Mucosa of gallbladder (tissue), 1 donor: ENCODE measurements at places on chromosomes 5 and 9. TPM values are rescaled to one million over a fixed set of nuclear protein-coding genes. Genes with fewer than 3 reads are reported as not detected.

DNA sequence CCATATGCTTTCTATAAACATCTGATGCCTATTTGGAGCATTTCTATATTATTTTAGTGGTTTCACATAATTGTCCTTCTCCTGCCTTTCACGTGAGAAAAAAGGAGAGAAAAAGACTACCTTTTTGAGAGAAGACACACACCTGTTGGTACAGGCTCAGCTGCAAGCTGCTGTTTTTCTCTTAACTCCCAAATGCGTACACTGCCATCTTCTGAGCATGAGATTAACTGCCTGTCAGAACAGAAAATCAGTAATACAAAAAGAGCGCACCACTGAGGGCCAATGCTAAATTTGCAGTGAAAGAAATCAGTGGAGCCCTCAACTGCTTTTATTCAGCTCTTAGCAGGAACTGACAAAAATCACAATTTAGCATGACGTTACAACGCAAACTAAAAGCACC is 54.9 kb downstream of the WDR41 start:
- DNase-seq, result no peak

DNA sequence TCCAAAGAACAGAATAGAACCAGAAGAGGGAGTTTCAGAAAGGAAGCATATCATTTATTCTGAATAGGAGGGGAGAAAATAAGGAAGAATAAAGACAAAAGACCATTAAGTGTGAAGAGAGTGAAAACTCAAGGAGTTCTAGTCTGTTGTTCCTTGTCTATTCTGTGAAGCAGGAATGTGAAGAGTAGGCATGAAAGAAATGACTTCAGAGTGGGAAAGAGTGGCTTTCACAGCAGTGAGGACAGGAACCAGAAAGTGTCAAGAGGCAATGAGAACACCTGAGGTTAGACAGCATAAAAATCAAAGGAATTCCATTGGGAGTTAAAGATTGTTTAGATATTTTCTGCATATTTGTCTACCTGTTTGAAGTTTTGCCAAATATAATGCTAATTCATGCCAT is 768.8 kb upstream of the GRAMD2B start:
- DNase-seq, result no peak

DNA sequence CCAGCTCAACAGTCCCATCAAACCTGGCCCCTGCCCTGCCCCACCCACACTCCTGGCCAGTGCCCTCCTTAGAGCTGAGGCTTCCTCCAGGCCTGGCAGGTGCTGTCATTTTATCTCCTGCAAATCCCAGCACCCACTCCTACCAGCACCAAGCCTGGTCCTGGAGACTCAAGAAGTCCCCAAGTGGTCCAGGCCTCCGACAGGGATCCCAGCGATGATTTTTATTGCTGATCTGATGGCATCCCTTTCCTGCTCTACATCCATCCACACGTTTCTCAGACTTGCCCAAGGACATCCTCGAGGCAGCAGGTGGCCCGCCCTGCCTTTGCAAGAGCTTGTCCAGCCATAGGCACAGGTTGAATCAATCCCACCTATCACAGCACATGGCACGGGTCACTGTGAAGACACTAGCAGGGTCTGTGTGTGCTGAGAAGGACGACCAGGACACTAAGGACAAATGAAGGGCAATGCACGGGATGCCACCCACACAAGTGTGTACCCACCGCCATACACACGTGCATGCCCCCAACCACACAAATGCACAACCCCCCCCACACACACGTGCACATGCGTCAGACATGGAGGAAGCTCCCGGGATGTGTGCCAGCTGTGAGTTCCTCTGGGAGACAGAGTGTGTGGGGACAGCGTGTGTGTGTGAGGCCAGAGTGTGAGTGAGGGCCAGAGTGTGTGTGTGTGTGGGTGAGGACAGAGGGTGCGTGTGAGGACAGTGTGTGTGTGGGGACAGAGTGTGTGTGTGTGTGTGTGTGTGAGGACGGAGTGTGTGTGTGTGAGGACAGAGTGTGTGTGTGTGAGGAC is 62.4 kb upstream of the UBAC1 start:
- DNase-seq, result peak; percentile 30

DNA sequence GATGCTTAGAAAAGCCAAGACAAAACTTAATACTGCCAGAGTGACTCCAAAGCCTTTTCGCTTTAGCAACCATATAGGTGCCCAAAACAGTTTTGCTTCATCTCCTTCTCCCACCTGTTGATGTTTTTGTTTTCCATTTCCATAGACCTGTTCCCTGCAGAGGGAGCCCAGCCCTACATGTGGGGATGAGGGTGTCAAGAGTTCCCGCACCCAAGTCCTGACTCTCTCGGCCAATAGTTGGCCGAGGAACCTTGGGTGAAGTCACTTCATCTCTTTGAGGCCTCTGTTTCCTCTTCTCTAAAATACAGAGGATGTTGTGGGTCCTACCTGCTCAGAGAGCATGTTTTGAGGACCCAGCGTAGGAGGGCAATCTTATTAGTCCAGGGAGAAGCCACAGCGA is 38.5 kb upstream of the LCP2 start:
- DNase-seq, result no peak

Gene IFNA2
- total RNA-seq, result not detected

DNA sequence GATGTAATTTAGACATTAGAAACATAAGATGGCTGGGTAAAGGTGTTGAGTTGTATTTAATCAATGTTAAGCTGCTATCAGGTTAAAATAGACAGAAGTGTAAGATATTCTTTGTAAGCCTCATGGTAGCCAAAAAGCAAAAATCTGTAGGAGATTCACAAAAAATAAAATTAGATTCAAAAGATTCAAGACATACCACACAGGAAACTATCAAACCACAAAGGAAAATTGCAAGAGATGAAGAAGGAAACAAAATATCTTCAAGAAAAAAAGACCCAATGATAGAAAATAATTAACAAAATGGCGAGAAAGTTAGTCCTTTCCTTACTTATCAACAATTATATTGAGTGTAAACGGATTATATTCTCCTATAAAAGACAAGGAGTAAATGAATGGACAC is 15.3 kb downstream of the XRCC4 start:
- no peak for DNase-seq

GRCh38 chr9:84062538-84062937 is 81.9 kb downstream of the RMI1 start:
- DNase-seq, result no peak

GRCh38 chr9:102986425-102986824 is 8.7 kb upstream of the CYLC2 start:
- DNase-seq, result no peak

- DNase-seq, result no peak
Measured at GRCh38 chr9:23615569-23615968, 210.5 kb downstream of the ELAVL2 start.

Gene ARHGAP26
- total RNA-seq, result 60.3 TPM

DNA sequence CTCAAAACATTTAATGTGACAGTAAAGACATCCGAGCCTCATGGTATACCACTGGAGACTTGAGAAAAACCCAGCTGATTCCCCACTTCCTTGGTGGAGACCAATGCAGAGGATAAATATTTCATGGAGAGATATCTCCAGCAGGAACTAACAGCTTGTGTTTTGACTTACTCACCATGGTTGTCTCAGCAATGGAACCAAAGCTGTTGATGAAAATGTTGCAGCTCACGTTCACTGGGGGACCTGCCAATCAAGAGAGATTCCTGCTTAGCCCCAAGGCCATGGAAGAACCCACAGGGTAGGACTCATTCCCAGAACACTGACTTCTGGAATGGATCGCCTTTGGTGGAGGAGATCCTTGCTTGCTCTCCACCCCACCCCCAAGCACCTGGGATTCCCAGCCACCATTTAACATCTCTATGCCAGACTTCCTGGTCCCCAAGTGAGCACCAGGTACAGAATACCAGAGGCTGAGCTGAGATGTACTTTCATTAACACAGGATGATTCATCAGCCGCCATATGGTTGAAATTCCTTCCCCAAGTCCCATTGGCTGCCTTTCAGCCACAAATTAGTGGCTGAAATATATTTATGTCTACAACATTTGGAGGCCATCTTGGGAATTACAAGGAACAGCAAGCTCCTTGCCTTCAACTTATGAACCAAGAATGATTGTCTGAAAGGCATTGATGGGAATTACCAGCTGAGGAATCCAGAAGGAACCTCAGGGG is 37.9 kb downstream of the GLRA1 start:
- no peak for DNase-seq

- DNase-seq, result no peak
Measured at GRCh38 chr5:6702633-6703032, 10.6 kb upstream of the TENT4A start.

Gene PCDHB8
- 1.8 TPM for total RNA-seq

Gene FAM153A
- total RNA-seq, result 11.3 TPM

Gene MLLT3
- 29.1 TPM for total RNA-seq

- DNase-seq, result peak; percentile 83
Measured at GRCh38 chr5:172833686-172834414, at the start of gene ERGIC1. TSS of gene ERGIC1 (plus strand) at chr5:172834251. CDS start at chr5:172834414, 163 bp downstream.

DNA sequence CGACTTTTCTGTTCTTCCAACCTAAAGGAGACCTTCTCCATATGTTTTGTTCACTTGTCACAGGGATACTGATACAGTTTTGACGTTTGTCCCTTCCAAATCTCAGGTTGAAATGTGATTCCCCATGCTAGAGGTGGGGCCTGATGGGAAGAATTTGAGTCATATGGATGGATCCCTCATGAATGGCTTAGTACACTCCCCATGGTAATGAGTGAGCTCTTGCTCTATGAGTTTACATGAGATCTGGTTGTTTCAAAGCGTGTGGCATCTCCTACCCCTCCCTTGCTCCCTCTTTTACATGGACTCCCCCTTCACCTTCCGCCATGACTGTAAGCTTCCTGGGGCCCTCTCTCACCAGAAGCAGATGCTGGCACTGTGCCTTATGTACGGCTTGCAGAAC is 6.9 kb downstream of the PIP5K1B start:
- no peak for DNase-seq

GRCh38 chr9:105328296-105328695 is 83.8 kb downstream of the SLC44A1 start:
- DNase-seq, result no peak

DNA sequence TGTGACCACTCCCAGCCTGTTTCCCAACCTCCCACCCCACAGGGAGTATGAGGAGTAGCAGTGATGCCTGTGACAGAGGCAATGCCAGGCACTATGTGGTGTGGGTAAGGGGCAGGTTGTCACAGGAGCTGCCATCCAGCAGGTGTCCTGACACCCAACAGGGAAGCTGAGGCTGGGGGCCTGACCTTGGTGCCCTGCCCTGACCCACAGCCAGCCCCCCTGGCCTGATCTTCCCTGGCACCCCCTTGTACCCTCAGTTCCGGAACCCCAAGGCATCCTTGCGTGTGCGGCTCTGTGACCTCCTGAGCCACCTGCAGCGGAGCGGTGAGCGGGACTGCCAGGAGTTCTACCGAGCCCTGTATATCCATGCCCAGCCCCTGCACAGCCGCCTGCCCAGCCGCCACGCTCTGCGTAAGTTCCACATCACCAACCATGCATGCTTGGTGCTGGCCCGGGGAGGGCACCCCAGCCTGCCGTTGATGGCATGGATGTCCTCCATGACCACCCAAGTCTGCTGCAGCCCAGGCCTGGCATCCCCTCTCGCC is 14.4 kb downstream of the CARD19 start:
- no peak for DNase-seq

GRCh38 chr9:94270009-94270408 is 10.9 kb downstream of the ZNF169 start:
- no peak for DNase-seq

GRCh38 chr9:128163027-128163515 is 3.0 kb downstream of the BBLN start:
- no peak for DNase-seq

DNA sequence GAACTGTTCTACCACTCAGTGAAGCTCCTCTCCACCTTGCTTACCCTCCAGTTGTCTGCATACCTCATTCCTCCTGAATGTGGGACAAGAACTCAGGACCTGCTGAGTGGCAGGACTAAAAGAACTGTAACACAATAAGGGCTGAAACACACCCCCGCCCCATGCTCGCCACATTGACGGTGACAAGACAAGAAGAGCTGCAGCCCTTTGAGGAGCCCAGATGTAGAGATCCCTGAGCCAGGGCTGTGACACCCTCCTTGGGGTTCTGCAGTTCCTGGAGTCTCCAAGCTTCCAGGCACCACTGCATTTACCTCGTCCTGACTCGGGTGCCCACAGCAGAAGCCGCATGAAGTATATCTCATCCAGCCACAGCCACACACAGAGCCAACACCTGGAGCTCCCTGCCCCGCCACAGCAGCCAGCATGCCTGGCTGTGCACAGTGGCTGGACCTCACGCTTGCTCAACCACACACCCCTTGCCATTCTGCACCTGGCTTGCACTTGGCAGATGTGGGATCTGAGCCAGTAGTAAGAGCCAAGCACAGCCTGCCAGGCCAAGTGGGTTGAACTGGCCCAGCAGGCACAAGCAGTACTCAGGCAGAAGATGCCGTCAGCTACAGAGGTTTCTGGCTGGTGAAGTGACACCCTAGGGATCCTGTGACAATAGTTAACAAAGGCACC is 166.1 kb downstream of the RNF180 start:
- no peak for DNase-seq

Gene AGXT2
- total RNA-seq, result 6.6 TPM

- DNase-seq, result no peak
Measured at GRCh38 chr5:115718927-115719326, 93.1 kb upstream of the TMED7 start.

- DNase-seq, result peak; percentile 20
Measured at GRCh38 chr5:82975812-82976211, 101.4 kb downstream of the TMEM167A start.

DNA sequence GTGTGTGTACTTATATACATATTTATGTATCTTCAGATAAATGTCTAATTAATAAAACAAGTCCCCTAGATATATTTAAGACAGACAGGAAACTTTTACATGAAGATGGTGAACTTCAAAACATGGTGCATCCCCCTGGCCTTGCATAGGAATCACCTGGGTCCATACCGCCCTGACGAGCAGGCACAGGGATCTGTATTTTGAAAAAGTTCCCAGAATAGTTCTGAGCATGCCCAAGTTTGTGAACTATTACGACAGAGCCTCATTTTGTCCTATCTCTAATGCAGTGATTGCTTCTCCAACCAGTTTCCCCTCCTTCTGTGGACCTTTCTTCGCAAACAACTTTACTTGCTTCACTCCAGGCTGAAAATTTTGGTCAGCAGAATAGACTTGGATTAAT is 98.1 kb downstream of the APBA1 start:
- DNase-seq, result no peak

- peak; percentile 28 for DNase-seq
Measured at GRCh38 chr9:133787754-133788025, 49.5 kb upstream of the SARDH start.

- DNase-seq, result no peak
Measured at GRCh38 chr5:154117930-154118329, 72.6 kb upstream of the GALNT10 start.

DNA sequence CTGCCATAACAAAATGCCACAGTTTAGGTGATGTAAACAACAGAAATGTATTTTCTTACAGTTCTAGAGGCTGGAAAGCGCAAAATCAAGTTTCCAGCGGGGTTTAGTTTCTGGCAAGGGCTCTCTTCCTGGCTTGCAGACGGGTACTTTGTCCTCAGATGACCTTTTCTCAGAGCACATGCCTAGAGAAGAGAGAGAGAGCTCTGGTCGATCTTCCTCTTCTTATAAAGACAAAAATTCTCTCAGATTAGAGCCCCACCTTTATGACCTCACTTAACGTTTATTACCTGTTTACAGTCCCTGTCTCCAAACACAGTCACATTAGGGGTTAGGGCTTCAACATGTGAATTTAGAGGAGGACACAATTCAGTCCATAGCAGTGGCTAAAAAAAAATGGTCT is 119.7 kb downstream of the CETN3 start:
- DNase-seq, result no peak

Gene FOXI1
- total RNA-seq, result 0.69 TPM
